Hepatocyte (in vitro differentiated cells): ENCODE measurements at places on chromosomes 7 and 10. TPM values are rescaled to one million over a fixed set of nuclear protein-coding genes. Genes with fewer than 3 reads are reported as not detected.

CLDN3 gene
- 53.7 and 60.7 TPM in 2 replicates for total RNA-seq

GRCh38 chr7:67843001-67843565 lies 846.5 kb downstream of the TYW1 start:
- no peak for DNase-seq

DNA sequence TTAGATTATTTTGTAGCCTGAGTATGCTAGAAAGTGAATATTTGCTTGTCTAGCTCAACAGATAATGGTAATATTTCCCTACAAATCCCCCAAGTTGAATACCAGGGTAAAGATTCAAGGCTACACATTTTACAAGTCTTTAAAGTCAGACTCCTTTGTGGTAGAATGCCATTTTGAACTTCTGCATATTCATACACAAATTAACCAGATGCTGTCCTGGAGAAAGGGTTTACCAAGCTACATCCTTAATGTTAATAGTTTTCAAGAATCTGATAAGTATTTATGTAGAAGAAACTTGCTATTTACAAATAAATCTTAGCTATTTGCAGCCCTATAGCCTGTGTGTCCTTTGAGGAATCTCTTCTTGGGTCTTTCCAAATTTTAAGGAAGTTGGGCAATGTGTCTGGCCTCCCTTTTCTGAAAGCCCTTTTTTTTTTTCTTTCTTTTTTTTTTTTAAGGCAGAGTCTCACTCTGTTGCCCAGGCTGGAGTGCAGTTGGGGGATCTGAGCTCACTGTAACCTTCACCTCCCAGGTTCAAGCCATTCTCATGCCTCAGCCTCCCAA lies 82.6 kb downstream of the CPEB3 start:
- DNase-seq: no peak

DNA sequence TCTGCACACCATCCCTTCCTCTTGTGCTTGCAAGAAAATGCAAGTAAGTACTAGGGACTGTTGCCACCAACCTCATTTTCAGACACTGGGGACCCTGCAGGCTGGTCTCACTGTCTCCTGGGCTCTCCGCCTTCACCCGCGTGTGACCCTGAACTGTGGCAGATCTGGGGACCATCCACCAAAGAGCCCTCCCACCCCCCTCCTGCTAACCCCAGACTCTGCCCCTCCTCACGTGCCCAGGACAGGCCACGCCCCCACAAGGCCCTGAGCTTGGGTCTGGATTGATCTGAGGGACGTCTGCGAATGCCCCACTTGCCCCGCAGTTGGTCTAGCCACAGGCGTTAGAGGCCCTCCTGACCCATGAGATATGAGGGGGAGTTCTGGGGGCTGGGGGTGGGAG lies 8.1 kb downstream of the CNPY1 start:
- DNase-seq: no peak

GRCh38 chr10:49827297-49827696 lies 65.2 kb upstream of the OGDHL start:
- no peak for DNase-seq

DNA sequence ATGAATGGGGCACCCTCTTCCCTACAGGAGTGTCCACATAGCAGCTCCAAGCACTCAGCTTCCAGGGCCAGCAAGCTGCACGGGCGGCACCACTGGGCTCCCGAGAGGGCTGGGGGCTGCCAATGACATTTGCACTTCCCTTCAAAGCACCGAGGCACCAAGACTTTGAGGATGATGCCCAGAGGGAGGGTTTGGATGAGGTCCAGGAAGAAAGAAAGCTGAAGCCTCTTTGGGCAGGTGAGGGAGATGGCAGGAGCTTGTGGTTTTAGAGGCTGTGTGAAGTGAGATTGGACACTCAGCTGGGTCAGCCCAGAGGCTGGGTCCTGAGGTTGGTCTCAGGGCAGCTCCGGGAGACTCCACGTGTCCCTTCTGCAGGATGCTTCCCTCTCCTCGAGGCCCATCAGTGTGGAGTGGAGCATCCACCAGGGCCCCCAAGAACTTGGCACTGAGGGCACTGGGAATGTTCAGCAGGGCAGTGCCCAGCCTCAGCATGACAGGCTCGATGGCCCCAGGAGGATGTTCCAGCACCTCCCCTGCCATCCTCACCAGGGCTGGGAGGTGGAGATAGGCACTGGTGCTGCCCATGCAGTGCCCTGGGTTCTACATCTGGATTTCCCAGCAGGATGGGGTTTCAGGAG lies 54.9 kb upstream of the IGFBP3 start:
- no peak for DNase-seq

- DNase-seq: no peak
Observed at GRCh38 chr7:49150486-49150885, 226.1 kb downstream of the CDC14C start.

- DNase-seq: no peak
Observed at GRCh38 chr10:11631890-11632587, 20.6 kb upstream of the USP6NL start.

STEAP2 gene
- total RNA-seq: 8.3 and 9.3 TPM in 2 replicates

DNA sequence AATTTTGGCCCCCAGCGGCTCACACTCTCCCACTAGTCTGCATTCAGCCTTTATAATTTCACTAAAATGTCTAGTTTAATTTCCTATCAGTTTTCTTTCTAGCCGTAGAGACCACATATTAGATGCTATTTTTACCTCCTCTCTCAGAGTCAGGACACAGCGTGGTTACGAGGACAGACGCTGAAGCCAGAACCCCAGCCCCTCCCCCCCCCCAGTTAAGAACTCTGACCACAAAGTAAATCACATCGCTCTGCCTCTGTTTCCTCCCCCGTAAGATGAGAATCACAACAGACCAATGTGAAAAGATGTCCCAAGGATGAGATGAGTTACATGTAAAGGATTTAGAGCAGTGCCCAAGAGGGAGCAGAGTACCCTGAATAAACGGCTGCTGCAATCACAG lies 11.1 kb upstream of the TARP start:
- no peak for DNase-seq

- no peak for DNase-seq
Observed at GRCh38 chr7:147418966-147419365, 1171.6 kb upstream of the C7orf33 start.

GRCh38 chr7:157904211-157904865 lies 567.5 kb downstream of the DNAJB6 start:
- DNase-seq: no peak

DNA sequence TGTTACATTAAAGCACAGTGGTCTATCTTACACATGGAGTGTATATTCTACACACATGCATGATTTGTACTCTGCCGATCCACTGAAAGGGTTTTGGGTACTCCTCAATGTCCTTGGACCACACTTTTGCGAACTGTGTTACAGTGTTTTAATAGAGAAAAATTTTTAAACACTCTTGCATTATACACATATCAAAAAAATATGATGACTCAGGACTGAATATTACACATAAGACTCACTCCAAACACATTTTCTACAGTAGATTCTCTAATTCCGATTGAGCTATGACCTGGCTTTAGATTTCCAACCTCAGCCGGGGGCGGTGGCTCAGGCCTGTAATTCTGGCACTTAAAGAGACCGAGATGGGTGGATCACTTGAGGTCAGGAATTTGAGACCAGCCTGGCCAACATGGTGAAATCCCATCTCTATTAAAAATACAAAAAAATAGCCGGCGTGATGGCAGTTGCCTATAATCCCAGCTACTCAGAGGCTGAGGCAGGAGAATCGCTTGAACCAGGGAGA lies 222.4 kb downstream of the CACNA2D1 start:
- DNase-seq: no peak
